ENCODE measurements at places on chromosomes 3 and 15.

DNA sequence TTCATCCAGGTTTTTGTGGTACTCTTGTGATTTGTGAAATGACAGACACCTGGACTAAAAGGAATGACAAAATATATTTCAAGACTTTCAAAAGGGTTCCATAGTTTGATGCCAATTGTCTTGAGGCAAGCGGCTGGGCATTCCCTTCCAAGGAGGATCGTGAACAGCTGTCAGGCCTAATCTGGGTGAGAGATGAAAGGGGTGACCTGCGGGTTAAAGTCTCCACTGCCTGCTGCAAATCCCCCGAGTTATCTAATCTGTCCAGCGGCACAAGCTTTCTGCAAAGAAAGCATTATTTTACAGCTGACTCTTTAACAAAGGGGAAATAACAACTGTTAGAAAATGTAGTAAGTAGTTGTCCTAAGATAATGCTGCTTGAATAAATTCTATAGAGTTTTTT is 128.7 kb upstream of the MB21D2 start:
- DNase-seq = no peak

DNA sequence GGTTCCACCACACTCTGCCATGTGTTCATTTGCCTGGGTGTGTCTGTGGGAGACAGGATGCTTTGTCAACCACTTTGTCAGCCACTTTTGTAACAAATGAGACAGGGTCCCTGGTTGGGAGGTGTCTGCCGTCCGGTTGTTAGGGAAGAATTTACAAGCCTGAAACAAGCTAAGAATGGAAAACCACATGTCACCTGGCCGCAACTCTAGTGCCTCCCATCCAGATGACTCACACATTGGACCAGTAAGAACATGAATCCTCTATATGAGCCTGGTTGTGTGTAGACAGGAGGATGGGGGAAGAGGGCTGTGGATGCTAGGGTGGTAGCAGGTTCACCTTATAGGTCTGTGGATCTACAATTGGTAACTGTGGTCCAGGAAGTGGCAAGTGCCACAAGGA is 335.3 kb downstream of the CLSTN2 start:
- no peak for DNase-seq

DNA sequence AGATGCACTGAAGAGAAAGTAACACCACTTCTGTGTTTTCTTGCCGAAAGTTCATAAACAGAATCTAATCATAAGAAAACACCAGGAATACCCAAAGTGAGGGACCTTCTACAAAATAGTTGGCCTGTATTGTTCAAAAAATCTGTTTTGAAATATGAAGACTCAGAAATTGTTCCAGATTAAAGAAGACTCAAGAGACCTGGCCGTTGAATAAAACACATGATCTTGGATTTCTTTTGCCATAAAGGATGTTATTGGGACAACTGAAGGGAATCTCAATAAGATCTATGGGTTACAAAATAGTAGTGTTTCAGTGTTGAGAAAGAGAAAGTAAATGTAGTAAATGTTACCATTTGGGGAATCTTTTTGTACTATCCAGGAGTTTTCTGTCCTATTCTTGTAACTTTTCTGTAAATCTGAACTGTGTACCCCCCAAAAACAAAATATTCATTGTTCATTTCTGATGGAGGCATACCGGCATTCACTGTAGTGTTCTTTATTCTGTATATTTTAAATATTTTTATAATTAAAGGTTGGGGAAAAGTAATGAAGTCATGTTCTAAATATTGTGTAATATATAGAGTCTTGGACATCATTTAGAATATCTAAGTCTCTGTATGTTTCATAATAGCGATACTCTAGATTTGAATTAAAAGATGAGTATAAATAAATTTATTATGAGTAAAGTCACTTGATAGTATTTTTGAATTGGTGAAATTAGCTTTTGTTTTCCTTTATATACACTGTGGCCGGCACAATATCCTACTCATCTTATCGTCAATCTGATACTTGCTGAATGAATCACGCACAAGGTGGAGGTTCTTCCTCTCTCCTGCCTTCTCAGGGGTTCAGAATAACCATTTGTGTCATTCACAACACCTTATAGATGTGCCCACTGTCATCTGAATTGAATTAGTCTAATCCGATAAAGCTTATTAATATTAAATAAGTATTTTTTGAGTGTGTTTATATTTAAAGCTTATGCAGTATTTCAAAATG is 66.7 kb downstream of the TRAK1 start:
- DNase-seq = no peak

DNA sequence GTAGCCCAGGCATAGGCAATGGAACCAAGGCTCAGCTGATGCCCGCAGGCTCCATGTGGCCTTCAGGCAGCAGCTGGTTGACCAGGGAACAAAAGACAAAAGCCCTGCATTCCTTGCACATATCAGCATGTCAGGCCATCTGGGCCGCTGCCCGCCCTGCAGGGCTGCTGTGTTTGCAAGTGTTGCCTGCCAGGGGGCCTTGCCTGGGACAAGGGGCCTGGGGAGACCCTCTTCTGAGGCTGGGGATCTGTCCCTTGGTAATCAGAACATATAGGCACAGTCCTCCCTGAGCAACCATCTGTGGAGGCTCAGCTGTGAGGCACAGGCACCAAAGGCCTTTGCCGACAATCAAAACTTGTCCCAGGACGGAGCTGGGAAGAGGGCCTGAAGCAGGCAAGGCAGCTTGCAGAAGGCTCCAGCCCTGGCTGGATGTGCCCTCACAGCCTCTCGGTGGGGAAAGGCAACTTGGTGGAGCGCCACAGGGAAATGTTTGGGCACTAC is 138.2 kb downstream of the TPRA1 start:
- DNase-seq = no peak

DNA sequence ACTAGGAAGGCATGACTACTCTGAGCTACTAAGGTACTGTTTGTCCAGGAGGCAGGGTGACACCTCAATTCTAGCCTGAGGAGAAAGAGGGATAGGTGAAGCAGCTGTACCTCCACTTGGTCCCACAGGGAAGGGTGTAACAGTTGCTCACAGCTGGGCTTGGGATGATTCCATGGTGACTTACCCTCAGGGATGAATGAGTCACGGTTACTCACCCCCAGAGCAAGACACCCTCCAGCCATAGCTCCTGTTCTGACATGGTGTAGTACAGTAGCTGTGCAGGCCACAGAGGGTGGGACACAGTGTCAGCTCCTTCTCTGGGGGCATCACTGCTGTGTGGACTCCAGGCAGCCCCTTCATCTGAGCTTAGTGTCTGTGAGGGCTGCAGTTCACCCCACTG is 868.6 kb upstream of the SEMA6D start:
- peak; percentile 22 for DNase-seq

GRCh38 chr3:167899093-167899492 is 163.6 kb downstream of the SERPINI1 start:
- DNase-seq = no peak

- DNase-seq = no peak
These were observed 9.9 kb upstream of the EID1 start for GRCh38 chr15:48868023-48868422.

- no peak for DNase-seq
These were observed 19.0 kb downstream of the CMTM7 start for GRCh38 chr3:32410367-32411246.

DNA sequence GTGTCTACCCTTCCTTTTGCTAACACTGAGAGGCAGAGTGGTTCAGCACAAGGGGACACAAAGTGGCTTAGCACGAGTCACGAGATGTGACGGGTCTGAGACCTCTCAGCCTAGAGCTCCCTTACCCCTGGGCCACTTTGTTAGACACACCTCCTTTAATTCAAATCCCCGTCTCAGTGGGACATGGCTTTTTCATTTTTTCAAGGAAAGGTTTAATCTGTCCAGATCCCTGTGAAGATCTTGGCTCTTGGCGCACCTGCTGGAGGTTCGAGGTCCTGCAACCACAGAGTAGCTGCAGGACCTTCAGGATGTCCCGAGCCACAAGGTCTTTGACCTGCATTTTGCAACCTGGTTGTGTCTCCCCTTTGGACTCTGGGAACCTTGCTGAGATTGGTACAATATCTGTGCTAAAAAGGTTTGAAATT is 52.0 kb downstream of the LPP start:
- DNase-seq = no peak

DNA sequence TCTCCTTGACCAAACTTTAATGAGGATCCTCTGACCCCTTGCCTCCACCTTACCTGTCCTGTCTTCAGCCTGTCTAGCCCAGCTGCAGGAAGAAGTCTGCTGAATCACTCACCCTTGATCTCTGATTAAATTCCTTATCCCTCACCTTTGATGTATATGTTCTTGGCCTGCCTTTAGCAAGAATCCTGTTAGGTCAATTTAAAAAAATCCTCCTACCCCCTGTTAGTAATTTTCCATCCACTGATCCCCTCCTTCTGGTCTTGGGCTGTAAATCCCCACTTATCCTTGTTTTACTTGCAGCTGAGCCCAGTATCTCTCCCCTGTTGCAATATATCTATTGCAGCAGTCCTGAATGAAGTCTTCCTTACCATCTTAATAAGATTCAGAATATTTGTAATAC is 39.0 kb downstream of the MYH15 start:
- DNase-seq = no peak

GRCh38 chr15:94670438-94671034 is 439.2 kb downstream of the MCTP2 start:
- DNase-seq = no peak

GRCh38 chr15:68410466-68411342 is 21.3 kb downstream of the ITGA11 start:
- DNase-seq = no peak

DNA sequence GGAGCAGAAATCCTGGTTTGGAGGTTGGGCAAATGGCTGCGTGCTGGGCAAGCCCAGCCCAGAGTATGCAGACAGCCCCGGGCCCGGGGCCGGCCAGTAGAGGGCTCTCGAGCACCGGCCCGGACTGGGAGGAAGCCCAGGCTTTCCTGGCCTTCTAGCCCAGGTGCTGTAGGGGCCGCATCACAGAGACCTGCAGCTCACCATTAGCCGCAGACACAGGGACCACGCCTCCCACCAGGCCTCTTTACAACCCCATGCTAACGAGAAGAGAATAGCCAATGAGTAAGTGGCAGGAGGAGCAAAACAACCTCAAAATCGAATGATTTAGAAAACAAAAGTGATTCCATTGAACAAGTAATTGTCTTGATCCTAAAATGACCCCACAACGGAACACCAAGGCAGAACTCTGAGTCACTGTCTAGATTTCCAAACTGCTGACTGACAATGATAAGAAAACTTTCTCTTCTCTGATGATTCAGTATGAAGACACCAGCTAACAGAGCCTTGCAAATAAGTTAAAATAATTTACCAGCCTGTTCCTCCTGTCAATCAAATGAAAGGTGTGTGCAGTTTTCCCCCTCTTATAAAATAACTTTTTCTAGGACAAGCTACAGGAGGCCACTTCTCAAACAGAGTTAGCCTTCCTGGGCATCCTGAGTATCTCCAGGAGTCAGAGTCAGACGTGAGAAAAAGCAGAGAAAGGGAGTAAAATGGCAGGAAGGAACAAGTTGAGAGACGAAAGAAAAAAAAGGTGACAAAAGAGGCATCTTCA is 102.2 kb downstream of the DGKG start:
- no peak for DNase-seq

DNA sequence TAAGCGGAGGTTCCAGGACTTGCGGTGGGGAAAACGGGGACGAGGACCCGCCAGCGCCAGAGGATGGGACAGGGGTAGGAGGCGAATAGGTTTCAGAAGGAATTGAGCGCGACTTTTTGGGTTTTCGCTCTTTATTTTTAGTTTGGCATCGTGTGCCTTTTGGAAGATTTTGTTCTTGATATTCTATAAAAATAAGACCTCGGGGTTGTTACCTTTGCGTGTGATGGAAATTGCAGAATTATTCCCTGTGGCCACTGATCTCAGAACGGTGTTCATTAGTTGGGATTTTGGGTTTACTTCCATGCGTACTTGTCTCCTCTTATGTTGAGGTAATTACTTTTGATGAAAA is 453 bp upstream of the CCDC14 start:
- DNase-seq = no peak

GRCh38 chr3:164577667-164578210 is 500.6 kb downstream of the SI start:
- DNase-seq = no peak

GRCh38 chr3:48505968-48506504 is 2.1 kb upstream of the SHISA5 start:
- DNase-seq = no peak

DNA sequence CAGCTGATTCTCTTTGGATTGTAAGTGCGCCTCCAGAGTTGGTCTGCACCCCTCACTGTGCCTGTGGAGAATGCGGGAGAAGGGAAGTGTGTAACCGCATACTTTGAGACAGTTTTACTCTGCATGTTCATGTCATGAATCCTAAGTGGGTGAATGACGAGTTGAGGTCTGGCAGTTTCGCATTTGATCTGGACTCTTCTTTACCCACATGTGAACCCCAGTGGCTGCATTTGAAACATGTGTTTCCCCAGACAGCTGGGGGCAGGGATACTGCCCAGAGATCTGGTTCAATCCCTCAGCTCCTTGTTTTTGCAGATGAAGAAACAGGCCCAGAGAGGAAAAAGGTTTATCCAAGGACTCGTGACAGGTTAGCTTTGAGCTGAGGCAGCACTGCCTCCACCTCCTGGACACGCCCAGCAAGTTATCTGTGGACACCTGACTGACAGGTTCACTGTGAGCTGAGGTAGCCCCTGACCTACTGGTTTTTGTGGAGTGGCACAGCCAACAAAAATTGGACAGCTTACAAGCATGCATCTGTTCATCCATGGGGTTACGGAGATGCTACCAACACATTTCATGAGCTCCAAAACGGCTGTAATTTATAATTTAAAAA is 207.3 kb downstream of the XXYLT1 start:
- no peak for DNase-seq

DNA sequence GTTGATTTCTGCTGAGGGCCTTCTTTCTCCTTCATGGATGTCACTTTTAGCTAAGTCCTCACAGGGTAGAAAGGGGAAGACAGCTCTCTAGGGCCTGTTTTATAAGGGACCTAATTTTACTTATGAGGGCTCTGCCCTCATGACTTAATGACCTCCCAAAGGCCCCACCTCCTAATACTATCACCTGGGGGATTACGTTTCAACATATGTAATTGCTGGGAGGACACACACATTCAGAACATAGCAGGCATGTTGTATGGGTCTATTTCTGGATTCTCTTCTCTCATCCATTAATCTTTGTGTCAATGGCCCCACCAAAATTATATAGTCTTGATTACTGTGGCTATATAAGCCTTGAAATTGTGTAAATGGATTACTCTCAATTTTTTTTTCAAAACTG is 255.0 kb downstream of the CLSTN2 start:
- DNase-seq = no peak

- DNase-seq = no peak
These were observed 85.5 kb upstream of the FGF12 start for GRCh38 chr3:192812743-192813383.

GRCh38 chr3:123818921-123819429 is 65.2 kb downstream of the MYLK start:
- no peak for DNase-seq

- no peak for DNase-seq
These were observed 5.7 kb downstream of the SLC28A1 start for GRCh38 chr15:84889991-84890669.

- no peak for DNase-seq
These were observed 4.4 kb upstream of the ENTPD3 start for GRCh38 chr3:40382617-40382979.

DNA sequence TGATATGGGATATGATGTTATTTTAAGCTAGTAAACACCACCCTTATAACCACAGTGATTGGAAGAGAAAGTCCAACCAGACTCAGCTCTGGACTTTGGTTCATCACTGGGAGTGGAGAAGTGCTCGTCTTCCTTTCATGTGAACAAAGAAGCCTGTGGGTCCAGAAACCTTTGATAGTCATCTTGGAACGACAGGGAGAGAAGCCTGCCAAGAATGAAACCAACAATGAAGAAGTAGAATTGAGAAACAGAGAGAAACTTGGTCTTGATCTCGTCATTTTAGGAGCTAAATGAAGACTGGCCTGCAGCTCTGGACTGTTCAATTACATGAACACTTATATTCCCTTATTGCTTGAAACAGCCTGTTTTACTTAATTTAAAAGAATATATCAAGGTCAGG is 13.1 kb upstream of the SLC35G2 start:
- DNase-seq = no peak
